Activated CD4-positive, alpha-beta T cell treated with anti-CD3 and anti-CD28 coated beads, Interleukin-2, amount 10 ng/mL, durations not matched to agents 24 days and 14 days (primary cell): ENCODE measurements at places on chromosomes 11 and 22.
A peak's percentile ranks its signal among the peaks of the same experiment; 100 is the strongest.

DNA sequence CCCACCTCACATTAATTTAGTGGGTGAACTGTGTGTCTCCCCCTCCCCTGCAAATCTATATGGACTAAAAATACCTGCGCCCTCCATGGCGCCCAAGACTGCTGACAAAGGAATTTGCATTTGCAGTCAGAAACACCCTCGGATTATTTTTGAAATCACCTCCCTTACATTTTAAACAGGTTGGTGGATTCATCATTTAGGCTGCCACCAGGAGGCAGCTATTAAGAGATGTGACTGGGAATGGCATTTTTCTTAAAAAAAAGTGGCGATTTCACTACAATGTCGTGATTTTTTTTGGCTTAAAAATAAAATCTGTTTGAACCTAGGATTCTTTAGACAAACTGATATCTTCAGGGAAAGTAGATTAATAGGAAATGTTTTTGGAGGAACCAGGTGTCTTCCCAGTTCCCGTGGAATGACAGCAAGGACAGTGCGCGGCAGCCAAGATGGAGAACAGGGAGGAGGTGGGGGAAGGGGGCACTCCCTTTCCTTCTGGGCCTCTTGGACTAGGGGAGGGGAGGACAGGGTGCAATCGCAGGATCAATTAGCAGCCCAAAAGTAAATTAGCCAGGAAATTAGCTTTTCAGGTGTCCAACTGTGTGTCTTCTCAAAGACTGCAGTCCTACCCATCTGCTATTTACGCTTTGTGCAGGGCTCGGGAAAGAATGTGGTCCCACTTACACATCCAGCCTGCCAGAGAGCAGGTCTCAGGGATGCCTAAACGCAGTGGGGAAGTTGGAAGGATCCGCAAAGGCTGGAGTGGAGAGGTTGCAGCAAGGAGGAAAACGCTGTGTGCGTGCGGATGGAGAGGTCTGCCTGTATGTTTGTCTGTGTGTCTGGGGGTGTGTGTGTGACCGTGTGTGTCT lies 496.4 kb downstream of the NTM start:
- DNase-seq = no peak

- no peak for DNase-seq
Measured at GRCh38 chr11:134562941-134563471, 151.0 kb upstream of the B3GAT1 start.

DNA sequence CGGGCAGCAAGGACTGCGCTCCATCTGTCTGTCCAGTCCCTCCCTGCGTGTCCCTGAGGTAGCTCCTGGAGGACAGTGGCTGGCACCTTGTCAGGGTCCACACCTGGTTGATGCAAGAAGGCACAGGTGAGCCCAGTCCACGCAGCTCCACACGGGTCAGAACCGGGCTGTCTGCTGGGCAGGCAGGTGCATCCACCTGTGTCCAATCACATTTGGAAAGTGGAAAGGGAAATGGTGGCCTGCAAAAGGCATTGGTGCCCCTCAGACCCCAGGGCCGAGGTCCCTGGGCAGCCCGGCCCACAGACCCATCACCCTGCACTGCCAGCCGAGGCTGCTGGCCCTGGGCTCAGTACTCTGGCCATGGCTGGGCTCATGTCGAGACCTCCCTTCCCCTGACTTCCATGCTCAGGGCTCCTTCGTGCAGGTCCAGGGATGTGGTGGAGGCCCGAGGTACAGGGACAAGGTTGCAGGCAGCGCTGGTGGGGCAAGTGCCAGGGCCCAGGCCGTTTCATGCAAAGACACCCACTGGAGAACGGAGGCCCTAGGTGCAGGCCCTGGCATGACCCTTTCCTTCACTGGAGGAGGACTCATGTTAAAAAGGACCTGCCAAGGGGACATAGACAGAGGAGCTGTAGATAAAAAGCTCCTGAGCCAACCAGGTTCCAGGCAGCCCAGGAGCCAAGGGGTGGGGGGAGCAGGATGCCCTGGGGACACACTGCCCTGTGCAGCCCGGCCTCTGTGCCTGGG lies 38.9 kb upstream of the TH start:
- no peak for DNase-seq

GRCh38 chr11:47051217-47051616 lies 114.7 kb downstream of the CSTPP1 start:
- no peak for DNase-seq

- no peak for DNase-seq
Measured at GRCh38 chr22:38567531-38568285, 2.3 kb downstream of the DMC1 start.

DNA sequence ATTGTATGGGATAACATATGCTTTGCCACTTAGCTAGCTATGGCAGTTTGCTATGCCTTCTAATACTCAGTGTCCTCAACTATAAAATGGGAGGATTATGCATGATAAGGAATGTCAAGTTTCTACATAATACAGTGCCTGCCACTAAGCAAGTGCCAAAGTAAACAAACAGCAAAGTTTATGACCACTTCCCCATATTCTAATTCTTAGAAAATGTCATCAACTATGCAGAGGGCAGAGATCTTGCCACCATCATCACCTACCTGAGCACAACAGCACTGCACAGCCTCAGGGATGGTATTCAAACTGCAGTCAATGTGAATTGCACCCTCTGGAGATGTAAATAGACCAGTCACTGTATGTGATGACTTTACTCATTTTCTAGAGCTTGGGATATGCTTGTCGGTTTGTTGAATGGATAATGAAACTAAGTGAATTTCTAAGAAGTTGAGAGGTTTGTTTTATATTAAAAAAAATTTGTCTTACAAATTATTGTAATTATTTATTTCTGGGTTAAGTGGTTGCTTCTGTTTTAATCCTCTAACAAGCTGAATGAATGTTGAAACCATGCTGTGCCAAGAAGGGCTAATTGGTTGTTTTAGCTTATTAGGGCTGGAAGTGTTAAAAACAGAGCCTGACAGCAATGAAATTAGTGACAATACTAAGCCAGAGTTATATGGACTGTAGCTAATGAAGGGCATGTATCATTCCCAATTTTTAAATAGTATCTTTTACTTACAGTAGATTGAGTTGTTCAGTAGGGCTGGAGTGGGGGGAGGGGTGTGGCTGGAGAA lies 398.4 kb downstream of the CNTN5 start:
- no peak for DNase-seq

- DNase-seq = peak; percentile 97
Measured at GRCh38 chr11:67277231-67277961, 11.1 kb downstream of the GRK2 start.

DNA sequence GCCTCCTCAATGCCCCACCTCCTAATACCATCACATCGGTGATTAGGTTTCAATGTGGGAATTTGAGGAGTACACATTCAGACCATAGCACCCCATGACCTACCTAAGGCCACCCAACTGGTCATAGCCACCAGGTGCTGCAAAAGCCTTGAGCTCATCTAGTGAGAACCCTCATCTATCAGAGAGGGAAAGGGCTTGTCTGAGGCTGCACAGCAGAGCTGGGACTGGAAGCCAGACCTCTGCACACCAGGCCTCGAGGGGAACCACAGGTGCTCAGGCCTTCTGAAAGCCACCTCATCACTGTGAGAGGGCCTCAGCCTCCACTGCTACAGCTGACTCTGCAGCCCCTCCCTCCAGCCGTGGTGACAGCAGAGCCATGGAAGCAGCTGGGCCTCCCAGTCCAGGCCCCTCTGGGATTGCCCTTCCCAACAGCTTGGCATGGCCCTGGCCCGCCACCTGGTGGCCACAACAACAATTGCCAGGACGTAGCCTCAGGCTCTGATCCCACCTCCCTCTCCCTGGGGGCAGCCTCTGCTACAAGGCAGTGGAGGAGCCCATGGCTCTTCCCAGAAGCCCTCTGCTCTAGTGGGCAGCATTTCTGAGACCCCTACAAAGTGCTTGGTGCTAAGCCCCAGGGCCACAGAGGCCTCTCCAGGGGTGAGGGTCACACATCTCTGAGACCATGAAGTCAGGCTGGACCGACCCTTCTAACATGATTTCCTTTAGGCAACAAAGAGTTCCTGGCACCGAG lies 41.0 kb upstream of the PRDM11 start:
- peak; percentile 88 for DNase-seq

DNA sequence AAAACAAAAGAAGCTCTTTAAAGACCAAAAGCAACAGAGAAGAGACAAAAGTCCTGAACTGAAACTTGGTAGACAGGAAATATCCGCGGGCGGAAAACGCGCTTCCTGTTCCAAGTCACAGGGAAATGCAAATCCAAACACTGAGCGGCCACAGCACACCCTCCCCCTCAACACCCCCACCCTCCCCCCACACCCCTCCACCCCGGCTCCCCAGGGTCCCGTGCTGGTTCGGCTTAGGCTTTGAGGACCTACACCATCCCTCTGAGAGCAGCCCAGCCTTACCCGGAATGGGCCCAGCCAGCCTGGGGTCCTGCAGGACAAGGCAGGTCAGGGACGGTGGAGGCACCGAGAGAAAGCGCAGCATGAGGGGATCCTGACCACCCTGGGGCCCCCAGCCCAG lies 160.4 kb downstream of the BRD1 start:
- DNase-seq = no peak

DNA sequence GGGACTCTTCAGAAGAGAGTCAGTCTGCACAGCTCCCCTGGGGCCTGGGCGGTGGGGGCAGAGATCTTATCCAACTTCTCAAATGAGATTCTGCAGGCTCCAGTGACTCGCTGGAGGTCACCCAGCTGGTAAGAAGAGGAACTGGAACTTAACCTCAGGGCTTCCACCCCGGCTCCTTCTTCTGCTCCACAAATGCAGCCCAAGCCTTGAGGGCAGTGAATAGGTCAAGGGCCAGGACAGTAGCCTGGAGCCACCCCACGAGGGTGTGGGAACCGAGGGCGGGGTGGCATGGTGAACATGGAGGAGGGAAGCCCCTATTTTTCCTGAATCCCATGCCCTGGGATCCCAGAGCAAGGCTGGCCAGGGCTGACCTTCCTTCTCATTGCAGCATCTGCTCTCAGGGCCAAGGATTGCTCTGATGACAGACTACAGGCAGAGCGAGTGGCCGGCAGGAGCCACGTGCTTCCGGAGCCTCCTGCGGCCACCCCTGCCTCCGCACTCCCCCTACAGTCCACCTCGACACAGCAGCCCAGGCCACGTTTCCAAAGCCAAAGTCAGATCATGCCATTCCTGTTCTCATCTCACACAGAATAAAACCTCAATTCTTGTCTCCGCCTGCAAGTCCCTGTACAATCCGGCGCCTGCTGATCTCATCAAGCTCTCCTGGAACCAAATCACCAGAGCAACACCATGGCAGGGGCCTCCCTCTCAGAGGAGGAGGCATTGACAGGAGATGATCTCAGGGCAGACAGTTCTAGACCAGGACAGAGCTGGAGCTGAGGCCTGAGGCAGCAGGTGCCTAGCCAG lies 21.1 kb upstream of the UPK3A start:
- DNase-seq = no peak

- DNase-seq = peak; percentile 68
Measured at GRCh38 chr22:49966041-49966773, 5.6 kb downstream of the PIM3 start.

GRCh38 chr11:11400635-11401232 lies 47.7 kb upstream of the CSNK2A3 start:
- DNase-seq = no peak

GRCh38 chr11:21653951-21654421 lies 538.9 kb upstream of the ANO5 start:
- no peak for DNase-seq

DNA sequence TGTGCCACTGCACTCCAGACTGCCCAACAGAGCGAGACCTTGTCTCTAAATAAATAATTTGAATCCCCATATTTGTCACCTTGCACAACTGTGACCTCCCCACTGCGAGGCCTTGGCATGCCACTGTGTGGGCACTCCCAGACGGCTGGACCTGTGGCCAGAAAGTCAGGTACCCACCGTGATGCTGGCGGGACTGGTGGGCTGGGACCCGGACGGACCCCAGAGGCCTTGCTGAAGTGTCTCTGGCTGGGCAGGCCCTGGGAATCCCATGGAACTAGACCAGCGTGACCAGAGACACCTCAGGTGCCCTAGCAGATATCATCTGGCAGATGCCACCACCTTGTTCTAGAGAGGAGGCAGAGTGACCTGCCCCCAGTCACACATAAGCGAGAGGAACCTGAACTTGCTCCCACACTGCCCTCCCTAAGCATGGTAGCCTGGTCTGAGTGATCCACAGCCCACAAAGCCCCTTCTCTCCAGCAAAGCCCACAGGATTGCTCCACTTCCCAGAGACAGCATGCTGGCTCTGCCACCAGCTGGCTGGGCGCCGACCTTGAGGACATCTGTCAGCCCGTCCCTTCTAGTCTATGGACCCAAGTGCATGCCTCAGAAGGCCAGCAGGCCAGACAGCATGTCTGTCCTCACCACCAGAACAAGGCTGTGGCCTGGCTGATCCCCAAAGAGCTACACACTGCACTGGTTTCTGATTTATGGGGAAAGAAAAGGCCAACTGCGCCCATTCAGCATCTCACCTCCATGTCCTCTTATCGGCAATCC lies 9.5 kb downstream of the MACROD1 start:
- no peak for DNase-seq

DNA sequence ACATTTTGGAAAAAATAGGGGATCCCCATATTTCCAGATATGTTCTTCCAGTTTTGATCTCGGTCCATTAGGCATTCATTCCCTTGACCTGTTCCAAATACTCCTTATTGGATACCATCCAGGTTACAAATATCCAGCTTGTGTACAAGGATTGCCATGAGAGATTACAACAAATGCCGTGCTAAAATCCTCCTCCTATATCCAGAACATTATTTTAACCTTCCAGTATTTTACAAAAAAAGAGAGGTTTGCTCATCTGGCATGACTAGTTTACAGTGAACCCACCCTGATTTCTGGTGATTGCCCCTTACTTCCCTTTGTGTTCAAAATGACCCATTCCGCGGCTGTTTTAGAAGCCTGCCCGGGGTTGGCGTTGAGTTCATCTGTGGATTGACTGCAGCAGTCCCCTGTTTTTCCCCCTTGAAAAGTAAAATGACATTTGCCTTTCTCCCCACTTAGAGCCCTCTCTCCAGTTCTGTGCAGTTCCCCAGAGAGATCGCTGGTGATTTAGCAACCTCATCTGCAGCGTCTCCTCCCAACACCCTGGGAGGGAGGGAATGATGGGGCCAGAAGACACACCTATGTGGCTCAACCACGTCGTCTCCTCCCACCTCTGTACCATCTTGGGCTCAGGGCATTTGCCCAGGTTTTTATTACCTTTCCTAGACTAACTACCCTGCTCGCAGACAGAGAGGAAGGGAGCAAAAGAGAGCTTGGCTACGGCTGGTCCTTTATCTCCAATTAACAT lies 73.6 kb downstream of the DSCAML1 start:
- no peak for DNase-seq

DNA sequence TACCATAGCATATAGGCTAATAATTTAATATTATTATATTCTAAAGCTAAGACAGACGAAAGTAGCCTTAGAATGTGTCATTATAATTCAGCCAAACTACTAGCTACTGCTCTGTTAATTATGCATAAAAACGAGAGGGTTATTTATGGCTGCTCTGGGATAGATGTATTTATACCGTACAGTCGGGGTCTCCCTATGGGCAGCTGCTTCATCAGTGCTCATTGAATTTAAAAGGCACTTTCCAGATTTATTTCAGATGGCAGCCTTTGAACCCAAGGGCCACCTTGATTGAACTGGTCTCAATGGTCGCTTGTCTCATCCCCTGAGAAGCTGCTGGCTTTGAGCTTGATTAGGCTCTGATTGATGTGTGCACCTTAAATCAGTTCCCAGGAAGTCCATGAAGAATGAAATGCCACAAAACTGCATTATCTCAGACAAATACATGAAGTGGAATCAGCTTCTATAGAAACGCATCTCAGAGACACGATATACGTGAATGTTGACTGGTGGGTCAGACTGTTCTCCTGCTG lies 377.6 kb downstream of the LRRC4C start:
- DNase-seq = no peak

- no peak for DNase-seq
Measured at GRCh38 chr11:105574974-105575373, 34.9 kb upstream of the GRIA4 start.

- DNase-seq = no peak
Measured at GRCh38 chr11:15970506-15971214, 385.7 kb downstream of the SOX6 start.

- DNase-seq = no peak
Measured at GRCh38 chr11:14975252-14975587, 3.1 kb upstream of the CALCA start.
